Tibial nerve (tissue), 4 donors: ENCODE measurements at places on chromosomes 5 and 9.

- DNase-seq: no peak
Observed at GRCh38 chr9:18077941-18078678, 395.8 kb upstream of the ADAMTSL1 start.

DNA sequence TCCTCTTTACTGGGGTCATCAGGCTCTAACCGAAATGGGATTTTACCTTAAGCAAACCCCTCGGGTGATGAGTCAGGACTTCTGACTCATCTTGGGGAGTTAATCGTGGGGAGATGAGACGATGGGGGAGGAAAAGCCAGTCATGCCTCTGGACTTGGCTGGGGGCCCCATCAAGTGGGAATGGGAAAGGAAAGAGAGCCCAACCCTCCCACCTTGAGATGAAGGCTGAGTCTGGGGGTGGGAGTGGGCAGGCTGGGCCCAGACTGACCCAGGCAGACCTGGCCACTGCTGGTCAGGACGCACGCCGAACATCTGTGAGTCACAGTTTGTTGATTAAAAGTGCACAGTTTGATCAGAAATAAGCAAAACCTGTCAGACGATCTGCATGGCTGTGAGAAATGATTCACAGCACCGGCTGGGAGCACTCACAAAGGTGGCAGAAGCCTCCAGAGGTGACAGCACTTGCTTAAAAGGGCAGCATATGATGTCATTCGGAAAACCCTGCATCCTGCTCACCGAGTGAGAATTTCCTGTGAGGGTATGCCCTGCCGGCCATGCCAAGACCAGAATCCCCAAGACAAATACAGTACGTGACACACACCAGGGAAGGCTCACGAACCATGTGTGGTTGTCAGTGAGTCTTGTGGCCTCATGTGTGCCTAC is 50.0 kb upstream of the SLC25A51 start:
- no peak for DNase-seq

DNA sequence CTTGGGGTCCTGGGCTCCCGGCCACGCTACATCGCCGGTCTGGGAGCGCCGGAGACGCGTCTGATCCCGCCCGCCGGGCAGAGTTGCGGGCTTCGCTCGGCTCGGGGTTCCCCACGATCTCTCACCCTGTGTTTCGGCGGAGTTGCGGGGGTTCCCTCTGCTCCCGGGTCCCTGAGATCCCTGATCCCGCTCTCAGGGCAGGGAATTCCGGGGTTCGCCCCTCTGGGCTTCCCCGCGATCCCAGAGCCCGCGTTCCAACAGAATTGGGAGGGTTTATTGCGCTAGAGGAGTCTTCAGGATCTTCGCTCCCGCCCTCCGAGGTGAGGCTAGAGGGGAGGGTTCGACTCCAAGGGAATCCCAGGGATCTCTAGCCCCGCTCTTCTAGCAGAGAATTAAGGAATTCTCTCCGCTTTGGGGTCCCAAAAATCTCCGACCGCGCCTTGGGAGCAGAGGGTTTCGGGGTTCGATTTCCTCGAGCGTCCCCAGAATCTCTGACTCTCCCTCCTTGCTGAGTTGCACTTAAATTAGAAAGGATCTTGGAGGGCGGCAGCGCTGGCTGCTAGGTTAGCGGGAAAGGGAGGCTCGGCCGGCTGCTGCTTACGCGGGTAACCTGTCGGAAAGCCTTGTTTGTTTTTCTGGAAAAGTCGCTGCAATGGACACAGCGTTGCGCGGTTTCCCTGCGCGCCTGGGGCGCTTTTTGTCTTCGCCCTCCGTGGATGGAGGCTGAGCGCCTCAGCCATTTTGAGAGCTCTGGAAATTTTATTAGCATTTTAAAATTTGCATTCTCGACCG is 1.3 kb downstream of the DMRT1 start:
- no peak for DNase-seq

GRCh38 chr9:109132567-109133021 is 12.8 kb upstream of the TMEM245 start:
- no peak for DNase-seq

DNA sequence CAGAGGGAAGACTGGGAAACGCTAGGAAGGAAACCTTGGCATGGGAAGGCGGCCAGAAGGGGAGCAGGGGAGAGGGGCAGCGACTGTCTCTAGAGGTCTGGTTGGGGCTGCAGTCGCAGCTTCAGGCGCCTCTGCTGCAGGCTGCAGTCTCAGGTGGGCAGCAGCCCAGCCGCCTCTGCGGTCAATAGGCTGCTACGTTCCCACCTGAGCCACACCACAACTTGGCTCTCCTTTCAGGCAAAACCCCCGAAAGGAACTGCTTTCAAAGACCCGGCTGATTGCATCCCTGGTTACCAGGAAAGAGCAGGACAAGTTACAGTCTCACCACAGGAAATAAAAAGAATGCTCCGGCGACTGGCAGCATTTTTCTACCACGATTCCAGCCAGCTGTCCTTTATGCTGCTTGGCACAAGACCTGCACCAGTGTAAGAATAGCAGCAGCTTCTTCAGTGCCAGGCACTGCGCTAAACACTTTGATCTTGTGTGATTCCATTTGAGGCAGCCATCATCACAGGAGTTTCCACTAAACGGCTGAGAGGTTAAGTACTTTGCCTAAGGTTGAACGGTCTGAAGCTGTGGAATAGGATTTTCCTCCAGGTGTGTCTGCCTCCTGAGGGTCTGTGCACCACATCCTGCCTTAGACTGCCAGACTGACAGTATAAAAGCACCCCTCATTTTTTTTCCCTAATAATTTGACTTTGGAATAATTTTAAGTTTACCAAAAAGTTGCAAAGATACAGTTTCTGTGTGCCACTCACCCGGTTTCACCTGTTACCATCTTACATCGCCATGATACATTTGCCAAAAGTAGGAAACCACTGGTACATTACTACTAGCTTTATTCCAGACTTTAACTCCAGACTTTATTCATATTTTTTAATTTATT is 7.5 kb downstream of the RPS14 start:
- DNase-seq: no peak

DNA sequence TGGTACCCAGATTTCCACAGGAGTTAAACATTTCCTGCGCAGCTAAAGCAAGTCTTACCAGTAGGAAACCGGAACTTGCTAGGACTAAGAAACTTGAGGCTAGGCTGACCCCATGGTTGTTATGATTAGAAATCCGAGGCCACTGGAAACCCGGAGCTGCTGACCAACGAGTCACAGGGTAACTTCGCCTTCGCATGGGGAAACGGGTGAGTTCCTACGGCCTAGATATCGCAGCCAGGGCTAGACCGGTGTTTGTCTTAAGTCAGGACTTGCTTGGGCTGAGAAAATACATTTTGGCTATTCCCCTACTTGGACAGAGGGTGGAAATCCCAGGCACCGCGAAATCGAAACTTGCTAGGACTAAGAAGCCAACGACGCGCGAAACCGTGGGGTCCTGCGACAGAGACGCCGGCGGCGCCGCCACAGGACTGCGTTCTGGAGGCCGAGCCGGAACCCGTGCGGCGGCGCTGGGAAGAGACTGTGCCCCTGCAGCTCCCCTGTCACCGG is 1.6 kb upstream of the ANXA2R start:
- DNase-seq: no peak

- no peak for DNase-seq
Observed at GRCh38 chr5:180136630-180137381, 65.2 kb upstream of the RNF130 start.

DNA sequence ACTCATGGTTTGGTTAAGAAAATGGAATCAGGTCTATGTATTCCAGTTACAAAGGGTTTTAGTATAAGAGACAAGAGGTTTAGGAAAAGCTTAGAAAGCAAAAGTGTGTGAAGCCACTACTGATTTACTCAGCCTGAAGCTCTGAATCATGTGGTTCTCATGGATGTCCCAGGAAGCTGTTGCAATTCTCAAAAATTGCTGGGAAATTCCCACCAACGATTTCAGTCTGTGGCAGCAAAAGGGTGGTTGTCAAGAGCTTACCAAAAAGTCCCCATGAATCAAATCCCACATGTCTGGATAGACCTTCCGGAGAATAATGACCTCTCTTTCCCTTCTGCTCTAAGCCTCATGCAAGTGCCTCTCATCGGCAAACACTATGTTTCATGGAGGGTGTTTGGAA is 929.9 kb downstream of the TLE4 start:
- DNase-seq: no peak

DNA sequence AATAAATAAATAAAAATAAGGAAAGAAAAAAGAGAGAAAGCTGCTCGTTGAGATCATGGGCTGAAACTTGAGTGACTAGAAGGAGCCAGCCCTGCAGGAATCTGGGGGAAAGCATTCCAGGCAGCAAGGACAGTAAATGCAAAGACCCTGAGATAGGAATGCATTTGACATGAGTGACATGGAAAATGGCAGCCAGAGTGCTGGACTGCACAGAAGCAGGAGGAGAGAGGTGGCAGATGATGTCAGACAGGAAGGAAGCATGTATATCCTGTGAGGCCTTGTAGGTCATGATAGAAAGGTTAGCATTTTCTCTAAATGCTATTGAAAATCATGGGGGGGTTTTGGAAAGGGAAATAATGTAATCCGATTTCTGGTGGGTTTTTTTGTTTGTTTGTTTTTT is 29.1 kb downstream of the ADRA1B start:
- DNase-seq: no peak

GRCh38 chr5:32589942-32590869 is 4.8 kb downstream of the SUB1 start:
- DNase-seq: peak; percentile 95

- DNase-seq: peak; percentile 48
Observed at GRCh38 chr5:142798099-142798770, 28.1 kb downstream of the ARHGAP26 start.

GRCh38 chr5:143738417-143739401 is 73.3 kb upstream of the HMHB1 start:
- DNase-seq: no peak

DNA sequence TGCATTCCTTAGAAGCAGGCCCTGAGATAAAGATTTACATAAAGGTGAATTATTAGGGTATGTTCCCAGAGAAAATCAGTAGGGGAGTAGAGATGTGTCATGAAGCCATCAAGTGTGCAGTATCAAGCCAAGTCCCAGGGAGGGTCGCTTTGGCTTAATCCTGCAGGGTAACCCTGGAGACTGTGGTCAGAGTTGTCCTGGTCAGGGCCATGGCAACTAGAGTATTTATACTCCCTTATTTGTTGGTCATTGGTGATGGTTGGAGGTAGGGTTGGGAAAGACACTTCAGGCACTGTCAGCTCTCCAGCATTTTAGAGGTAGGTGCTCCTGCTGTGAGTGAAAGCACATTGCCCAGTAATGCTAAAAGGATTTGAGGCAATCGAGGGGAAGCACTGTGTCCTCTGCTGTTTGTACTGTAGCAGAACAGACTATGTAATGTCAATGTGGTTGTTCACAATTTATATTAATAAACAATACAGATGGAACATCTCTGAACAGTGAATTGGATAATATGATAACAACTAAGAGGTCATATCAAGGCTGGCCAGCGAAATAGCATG is 108.9 kb downstream of the GDNF start:
- DNase-seq: no peak

DNA sequence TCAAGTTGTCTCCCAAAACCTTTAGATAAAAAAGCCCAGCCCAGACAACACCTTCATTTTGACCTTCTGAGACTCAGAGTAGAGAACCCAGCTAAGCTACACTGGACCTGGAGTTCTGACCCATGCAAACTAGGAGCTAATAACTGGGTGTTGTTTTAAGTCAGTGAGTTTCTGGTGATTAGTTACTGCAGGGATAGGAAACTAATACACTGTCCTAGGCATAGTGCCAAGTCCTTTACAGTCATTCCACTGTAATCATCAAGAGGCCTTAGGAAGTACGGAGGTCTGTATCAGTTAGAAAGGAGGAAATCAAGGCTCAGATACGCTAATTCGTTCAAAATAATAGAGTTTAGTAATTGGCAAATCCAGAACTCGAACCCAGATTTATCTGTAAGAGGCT is 197.9 kb downstream of the KCTD16 start:
- DNase-seq: no peak

DNA sequence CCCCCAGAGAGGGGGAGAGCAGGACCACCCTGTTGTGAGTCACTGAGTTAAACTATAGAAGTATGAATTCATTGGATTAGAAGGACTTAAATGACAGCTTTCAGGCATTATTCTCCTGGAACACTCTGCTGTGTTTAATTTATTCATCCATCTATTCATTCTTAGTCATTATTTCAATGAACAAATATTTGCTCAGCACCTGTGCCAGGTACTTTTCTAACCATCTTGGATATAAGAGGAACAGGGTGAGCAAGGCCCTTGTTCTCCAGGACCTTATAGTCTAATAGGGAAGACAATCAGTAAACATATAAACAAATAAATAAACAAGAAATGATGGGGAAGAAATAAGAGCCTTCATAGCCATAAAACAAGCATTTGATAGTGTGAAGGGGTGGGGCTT is 483.9 kb upstream of the BRINP1 start:
- DNase-seq: no peak

DNA sequence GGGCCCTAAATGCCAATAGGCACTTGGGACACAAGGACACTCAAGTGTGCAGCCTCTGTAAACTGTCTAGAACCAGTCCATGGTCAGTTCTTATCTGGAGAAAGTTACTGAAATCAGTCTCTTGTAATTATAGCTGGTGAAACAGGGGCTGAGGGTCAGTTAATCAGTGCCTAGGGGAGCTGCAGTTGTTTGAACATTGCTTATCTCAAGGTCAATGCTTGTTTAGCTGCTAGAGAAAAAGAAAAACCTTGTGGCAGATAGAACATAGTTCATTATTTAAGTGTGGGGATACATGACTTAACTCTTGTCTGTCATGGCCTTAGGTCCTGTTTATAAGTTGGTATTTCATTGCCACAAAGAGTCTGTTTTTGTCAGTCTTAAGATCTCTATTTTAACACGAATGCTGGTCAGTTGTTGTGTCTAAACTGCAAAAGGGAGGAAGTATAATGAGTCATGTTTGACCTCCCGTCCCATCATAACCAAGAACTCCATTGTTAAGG is 108.0 kb downstream of the STARD4 start:
- no peak for DNase-seq

- DNase-seq: no peak
Observed at GRCh38 chr5:320524-321229, 837 bp upstream of the AHRR start.

GRCh38 chr9:104572612-104573011 is 3.6 kb downstream of the OR13C8 start:
- DNase-seq: no peak

- DNase-seq: no peak
Observed at GRCh38 chr5:128613766-128614165, 75.7 kb upstream of the FBN2 start.

- DNase-seq: no peak
Observed at GRCh38 chr9:25864509-25864908, 186.3 kb upstream of the TUSC1 start.

DNA sequence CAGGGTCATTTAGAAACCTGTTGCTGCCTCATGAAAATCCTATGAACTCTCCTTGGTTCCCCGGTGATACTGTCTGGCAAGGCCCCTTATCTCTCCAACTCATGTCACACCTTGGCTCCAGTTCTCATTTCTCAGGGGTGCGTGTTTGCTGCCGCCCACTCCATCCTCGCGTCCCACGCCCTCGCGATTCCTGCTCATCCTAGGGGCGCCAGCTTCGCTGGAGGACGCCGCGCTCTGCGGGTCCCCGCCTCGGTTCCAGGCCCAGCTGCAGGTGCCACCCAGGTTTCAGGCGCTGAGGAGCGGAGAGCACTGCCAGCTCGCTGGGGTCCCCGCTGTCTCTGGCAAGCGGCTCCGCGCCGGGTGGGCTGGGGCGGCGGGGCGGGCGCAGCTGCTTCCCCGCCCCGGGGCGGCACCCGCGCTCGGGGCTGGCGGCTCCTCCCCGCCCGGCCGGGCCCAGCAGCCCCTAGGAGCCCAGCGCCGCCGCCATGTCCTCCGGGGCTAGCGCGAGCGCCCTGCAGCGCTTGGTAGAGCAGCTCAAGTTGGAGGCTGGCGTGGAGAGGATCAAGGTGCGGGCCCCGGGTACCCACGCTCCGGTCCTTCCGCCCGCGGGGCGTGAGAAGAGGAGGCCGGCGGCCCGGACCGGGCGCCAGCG is at the start of gene GNG10:
TSS of gene GNG10 (plus strand) at position 456 of the 652 bp plus-strand sequence. CDS start at position 486, 30 bp downstream.
- DNase-seq: no peak

GRCh38 chr5:50724-51499 is 41.1 kb upstream of the PLEKHG4B start:
- no peak for DNase-seq
